HuH-7 (cell line): ENCODE measurements at places on chromosomes 5 and 9.

DNA sequence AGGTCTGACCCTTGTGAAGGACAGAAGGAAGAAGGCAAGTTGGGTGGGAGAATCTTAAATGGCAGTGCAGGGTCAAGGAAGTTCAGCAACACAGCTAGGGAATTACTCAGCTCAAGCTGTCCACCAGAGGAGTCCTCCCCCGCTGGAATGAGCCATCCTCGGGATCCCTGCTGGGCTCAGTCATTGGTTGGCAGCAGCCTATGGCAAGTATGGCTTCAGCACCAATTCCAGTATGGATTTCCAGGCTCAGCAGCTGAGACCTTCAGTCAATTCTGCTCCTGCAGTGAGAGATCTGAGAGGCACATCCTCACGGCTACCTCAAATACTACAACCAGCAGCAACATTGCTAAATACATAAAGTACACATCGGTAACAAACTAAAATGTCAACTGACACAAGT is 280.6 kb upstream of the PIK3R1 start:
- no peak for DNase-seq

- no peak for DNase-seq
Measured at GRCh38 chr5:171569065-171569712, 149.7 kb downstream of the FGF18 start.

- DNase-seq = no peak
Measured at GRCh38 chr5:14713476-14714390, 49.2 kb downstream of the OTULIN start.

GRCh38 chr5:119578937-119579336 is 50.4 kb upstream of the FAM170A start:
- peak; percentile 23 for DNase-seq

DNA sequence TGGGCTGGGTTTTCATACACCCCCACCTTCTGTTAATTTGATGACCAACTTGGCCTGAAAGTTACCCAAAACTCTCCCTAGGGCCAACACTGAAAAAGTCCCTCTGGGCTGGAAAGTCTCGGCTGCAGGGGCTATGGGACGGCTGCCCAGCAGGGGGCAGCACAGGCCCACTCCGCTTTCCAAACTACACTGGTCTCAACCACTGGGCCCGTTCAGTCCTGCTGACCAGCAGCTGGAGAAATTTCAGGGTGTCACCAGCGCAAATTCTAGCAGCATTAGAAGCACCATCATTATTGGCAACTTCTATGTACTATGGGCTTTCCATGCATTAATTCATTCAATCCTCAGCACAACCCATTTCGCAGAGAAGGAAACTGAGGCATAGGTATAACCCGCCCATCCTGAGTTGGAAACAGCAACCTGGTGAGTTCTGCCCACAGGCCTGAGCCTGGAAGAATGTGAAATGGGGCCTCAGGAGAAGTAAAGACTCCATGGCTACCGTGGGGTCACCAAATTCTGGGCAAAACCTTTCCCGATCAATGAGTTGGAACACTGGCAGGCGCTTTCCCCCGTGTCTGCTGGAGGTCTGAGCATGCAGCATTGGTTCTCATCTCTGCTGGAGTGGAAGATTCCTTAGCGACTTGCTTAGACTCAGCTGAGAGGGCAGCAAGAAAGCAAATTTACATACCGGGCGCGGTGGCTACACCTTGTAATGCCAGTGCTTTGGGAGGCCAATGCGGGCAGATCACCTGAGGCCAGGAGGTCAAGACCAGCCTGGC is 9.7 kb downstream of the ORM2 start:
- peak; percentile 98 for DNase-seq

DNA sequence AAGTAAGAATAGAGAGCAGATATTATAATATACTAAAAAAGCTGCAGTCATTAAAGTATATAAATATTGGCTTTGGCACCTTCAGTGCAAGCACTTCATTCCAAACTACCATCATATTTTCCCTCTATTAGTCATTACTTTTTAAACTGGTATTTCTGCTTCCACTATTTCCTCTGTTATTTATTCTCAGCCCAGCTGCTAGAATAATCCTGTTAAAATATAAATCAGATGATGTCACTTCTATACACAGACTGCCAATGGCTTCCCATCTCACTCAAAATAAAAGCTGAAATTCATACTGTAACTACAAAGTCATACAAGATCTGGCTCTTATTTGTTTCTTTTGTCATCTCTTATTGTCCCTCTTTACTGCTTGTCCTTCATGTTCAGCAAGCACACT is 432.9 kb downstream of the TLE4 start:
- DNase-seq = no peak

GRCh38 chr5:7146886-7147285 is 249.1 kb upstream of the ADCY2 start:
- DNase-seq = no peak

GRCh38 chr9:15146268-15146700 is 160.7 kb downstream of the TTC39B start:
- no peak for DNase-seq
